Gastroesophageal sphincter (tissue), 4 donors: ENCODE measurements at places on chromosomes 6 and 20.

DNA sequence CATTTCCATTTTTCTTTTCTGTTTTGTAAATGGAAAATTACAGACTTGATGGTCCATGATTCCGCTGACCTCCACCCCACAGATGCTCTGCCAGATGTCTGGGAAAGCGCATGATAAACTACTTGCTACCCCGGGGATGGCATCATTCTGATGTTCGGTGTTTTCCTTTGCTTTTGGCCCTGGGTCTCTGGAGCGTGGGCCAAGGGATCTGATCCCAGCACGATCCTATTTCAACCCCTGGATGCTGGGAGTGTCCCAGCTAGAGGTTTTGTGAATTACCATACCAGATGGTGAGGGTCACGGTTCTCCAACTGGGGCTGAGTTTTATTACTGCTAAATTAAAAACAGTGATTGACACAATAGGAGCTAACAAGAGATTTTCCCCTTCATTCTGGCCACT, 25.2 kb upstream of the MYLIP start:
- no peak for ATAC-seq

GRCh38 chr20:58569241-58570125, 54.3 kb upstream of the APCDD1L start:
- ATAC-seq: no peak

DNA sequence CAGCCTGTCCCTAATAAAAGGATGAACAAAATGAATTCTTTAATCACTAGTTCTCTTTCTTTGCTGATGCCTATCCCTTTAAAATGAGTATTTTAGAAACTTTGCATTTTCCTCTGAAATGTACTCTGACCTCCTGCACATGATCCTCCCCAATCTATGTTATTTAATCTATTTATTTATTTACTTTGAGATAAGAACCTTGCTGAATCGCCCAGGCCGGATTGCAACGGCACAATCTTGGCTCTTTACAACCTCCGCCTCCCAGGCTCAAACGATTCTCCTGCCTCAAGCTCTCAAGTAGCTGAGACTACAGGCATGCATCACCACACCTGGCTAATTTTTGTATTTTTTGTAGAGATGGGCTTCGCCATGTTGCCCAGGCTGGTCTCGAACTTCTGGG, 27.9 kb downstream of the ADTRP start:
- no peak for ATAC-seq

DNA sequence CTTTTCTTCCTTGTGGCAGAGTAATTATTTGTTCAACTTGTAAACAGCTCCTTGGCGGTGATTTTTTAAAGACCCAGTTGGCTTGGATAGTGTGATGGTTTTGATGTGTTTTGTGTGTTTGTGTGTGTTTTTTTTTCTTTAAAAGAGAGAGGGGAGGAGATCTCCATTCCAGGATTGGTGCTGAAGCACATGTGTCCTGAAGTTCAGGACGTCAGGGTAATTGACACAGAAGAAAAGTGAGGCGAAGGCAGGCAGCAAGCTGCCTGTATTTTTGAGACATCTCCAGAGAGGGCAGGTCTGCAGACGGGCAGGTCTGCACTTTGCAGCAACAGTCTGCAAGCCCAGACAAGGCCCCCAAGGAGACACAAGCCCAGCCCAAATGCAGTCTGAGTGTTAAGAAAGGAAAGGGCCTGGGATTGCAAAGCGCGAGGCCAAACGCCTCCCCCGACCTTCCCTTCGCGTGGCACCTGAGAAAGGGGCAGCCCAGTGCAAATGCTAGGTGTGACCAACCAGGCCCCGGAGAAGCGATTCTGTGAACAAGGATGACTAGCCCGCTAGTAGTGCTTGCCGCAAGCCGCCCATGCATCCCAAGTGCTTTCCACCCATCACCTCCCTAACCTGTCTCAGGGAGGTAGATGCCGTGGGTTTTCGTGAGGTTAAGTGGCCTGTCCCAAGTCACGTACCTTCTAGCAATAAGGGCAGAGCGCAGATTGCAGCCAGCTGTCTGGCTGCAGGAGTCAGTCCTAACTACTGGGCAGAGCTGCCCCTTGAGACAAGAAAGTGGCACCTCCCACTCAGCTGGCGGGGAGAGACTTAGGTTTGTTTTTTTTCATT, 230.5 kb downstream of the ZMYND8 start:
- no peak for ATAC-seq

- no peak for ATAC-seq
These were observed 211.4 kb downstream of the HACE1 start for GRCh38 chr6:104648347-104648746.

GRCh38 chr6:133198725-133199124, 42.4 kb upstream of the EYA4 start:
- no peak for ATAC-seq

DNA sequence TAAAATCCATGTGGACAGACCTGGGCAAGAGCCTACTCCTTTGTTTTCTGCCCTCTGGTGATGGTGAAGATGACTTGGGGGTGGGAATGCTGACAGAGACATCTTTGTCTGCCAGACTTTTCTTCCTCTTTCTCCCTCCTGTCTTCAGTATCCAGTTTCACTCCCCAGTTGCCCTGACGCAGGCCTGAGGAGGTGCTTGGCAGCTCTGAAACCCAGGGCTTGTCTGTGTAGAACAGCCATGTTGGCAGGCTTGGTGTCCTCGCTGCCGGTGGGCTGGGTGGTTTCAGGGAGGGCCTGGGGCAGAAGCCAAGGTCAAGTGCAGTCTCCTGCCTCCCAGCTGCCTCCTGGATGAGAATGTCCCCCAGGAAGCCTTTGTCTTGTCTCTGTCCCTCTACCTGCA, 22.5 kb downstream of the CCDC167 start:
- ATAC-seq: no peak

DNA sequence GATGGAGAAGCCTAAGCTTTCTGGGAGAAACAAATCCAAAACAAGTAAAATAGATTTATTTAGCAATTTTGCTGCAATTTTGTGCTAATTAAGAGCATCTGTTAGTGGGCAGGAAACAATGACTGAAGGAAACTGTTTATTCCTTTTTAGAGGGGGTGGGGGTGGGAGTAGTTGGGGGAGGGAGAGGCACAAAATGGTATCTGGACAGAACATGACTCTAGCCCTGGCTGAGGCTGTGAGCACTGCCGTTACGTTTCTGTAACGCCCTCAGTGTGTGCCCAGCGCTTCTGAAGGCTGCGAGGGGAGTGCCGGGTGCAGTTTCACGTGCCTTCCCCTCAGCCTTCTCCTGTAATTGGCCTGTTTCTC, 28.8 kb downstream of the METTL24 start:
- peak; percentile 56 for ATAC-seq

DNA sequence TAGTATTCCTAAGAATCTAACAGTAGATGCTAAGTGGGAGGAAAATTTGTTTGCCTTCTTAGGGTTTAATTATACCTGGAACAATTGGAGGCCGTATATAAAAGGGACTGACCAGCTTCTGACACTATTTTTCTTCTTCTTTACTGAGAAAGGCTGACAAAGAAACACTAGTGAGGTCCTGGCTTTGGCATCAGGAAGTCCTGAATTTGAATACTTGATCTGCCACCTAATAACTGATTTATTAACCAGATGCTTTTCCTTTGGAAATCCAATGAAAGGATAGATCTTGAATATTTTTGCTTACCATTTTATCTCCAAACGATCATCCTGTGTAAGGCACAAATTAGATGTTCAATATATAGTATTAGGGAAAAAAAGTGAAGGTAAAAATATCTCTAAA, 382.5 kb downstream of the CENPW start:
- ATAC-seq: no peak

GRCh38 chr20:63740627-63741353, 1.2 kb downstream of the SLC2A4RG start:
- ATAC-seq: peak; percentile 83

- ATAC-seq: peak; percentile 66
These were observed 7.6 kb upstream of the TMEM14A start for GRCh38 chr6:52663120-52663935.

GRCh38 chr20:38272961-38273360, 12.4 kb upstream of the KIAA1755 start:
- ATAC-seq: no peak

- no peak for ATAC-seq
These were observed 15.5 kb downstream of the CRNKL1 start for GRCh38 chr20:20036756-20037155.

DNA sequence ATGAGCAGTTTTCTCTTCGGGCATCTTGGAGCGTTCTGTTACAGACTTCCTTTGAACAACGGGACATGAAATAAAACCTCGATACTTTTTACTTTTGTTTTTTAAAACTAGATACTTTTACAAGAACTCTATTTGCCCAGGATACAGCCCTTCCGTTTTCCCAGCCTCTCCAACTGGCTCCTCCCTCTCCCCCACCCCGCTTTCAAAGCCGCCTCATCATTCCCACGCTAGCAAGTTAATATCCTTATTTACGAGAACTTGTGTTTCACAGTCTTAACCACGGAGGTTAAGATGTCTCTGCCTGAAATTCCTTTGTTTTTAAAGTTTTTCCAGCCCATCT, 241 bp upstream of the CFAP206 start:
- ATAC-seq: peak; percentile 56

DNA sequence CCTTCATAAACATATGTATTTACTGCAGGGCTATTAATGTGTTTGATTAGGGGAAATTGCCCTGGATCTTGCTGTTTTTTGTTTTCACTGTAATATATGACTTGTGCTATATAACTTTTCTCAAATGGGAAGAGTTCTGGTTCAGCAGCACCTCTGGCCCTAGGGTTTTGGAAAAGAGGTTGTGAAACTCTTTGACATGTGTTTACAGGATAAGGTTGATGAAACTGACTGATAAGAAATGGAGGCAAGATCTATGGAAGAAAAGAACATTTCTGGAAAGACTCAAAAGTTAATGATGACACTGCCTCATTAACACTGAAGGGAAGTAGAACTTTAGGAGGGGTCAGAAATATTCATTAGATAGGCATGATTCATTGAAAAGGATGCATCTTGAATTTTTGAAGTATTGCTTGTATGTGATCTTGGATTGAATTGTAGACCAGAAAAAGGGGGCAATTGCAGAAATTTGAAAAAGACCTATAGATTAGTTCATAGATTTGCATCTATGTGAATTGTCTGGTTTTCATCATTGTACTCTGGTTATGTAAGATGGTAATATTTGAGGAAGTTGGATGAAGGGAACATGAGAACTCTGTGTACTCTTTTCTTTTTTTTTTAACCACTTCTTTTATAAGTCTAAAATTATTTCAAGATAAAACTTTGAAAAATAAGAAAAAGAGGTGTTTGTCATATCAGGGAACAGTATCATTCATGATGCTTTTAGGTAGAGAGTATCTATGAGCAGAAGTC, 54.0 kb downstream of the UTRN start:
- no peak for ATAC-seq

DNA sequence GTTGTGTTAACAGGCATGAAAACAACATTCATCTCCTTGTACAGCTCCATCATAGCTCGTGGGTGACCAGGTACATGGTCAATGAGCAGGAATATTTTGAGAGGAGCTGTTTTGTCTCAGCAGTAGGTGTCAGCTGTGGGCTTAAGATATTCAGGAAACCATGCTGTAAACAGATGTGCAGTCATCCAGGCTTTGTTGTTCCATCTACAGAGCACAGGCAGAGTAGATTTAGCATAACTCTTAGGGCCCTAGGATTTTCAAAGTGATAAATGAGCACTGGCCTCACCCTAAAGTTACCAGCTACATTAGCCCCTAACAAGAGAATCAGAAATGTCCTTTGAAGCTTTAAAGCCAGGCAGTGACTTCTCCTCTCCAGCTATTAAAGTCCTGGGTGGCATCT, 154.2 kb downstream of the BTBD9 start:
- ATAC-seq: no peak

DNA sequence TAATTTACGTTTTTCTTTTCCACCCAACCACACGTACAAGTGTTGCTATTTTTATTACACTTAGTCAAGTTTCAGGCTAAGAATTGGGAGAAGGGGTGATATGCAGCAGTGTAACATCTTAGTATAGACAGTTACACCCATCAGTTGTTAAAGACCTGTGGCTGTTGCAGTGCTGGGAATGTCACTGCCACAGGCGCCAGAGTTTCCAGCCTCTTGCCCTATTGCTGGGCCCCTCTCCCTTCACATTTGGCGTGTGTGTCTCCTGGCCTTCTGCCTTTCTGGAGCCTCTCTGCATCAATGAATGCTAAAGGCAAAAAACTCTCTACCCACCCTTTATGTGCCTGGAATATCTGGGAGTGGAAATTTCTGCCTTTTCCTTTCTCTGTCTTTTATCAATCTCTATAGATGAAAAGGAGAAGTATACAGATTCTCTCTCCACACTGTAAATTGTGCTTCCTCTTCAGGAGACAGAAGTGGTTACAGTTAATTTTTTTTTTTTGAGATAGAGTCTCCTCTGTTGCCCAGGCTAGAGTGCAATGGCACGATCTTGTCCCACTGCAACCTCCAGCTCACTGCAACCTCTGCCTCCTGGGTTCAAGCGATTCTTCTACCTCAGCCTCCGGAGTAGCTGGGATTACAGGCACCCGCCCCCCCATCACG, 73.0 kb downstream of the TIAM2 start:
- ATAC-seq: no peak

- peak; percentile 57 for ATAC-seq
These were observed 37.6 kb downstream of the NRN1 start for GRCh38 chr6:5968817-5969734.

GRCh38 chr6:134175532-134176263, 123.3 kb upstream of the SLC2A12 start:
- peak; percentile 37 for ATAC-seq
